ENCODE measurements at places on chromosomes 1 and 21. TPM values are rescaled to one million over a fixed set of nuclear protein-coding genes. Genes with fewer than 3 reads are reported as not detected.

The KRTAP12-2 gene
- under 0.01 TPM for total RNA-seq

GRCh38 chr1:9590945-9591668 lies 2.4 kb downstream of the TMEM201 start:
- no peak for DNase-seq

GRCh38 chr1:218298398-218298797 lies 13.3 kb downstream of the RRP15 start:
- no peak for DNase-seq

GRCh38 chr1:172554915-172555314 lies 22.0 kb downstream of the SUCO start:
- DNase-seq, result no peak

The NPL gene
- total RNA-seq, result 1.1 TPM

- DNase-seq, result peak; percentile 58
Observed at GRCh38 chr1:220786337-220787068, at the start of gene MTARC1. Gene MTARC1 (plus strand): TSS chr1:220786913. CDS start chr1:220786945, 32 bp downstream.

DNA sequence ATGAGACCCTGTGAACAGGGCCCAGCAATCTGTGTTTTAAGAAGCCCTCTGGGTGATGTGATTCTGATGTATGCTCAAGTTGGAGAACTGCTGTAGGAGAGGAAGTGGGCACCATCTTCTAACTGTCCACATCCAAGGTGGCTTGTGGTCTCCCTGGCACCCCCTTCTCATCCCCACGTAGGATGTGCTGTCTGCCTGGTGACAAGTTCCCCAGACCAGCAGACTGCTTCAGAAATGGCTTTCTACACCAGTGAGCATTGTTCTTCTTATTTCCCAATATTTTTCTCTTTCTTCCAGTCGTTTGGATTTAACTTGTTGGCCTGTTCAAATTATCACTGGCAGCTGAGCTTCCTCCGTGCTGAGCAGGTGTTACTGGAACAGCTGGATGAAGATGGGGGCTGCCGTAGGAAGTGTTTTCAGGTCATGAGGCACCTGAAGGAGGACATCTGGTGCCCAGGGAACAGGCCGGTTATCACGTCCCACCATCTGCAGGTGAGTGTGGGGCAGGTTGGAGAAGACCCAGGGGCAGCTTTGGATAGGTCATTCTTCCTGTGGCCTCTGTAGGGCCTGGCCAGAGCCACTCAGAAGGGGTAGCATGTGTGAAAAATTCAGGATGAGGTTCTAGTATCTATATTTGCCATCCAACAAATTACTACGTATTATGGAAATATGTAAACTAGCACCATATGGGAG lies 16.8 kb downstream of the MAB21L3 start:
- no peak for DNase-seq

DNA sequence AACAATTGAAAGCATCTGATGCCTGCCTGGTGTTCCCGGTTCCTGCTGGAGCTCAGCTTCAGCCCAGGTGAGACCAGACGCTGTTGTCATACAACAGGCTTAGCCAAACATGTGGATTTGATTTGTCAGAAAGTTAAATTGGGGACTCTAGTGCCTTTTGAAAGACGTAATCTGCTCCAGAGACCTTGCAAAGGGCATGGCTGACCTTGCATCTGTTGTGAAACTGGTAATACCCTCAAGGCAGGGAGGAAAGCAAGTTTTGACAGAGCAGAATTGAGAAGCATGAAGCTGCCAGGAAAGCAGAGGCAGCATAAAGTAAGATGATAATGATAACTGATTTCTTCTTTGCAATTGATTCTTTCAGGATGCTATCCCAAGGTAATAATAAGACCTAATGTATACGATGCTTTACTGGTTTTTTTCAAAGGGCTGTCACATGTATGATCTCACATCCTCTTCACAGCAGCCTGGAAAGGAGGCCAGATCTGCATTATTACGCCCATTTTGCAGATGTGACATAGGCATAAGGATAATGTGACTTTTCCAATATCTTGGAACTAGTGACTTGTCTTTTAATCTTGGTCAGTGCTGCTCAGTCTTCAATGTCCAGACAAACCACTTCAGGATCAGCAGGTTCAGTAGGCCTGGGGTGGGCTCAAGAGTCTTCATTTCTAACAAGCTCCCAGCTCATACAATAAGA lies 24.7 kb upstream of the CNN3 start:
- no peak for DNase-seq

GRCh38 chr1:155646307-155646706 lies 36.3 kb downstream of the MSTO1 start:
- DNase-seq, result no peak

DNA sequence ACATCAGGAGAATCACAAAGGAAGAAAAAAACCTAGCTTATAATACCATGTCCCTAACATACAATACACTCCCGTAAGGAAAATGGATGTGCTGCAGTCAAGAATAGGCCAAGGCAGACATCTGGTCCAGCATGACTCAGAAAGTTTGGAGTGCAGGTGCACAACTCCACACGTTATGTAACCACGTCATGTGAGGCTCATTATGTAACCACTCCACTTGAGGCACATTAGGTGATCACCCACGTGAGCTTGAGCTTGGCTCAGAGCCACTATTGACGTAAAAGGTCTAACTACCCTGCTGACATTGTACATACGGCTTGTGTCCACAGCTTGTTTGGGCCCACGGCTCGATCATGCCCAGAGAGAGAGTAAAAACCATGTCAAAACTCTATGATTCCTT lies 99.8 kb upstream of the C1orf21 start:
- no peak for DNase-seq

The C8B gene
- total RNA-seq, result not detected

DNA sequence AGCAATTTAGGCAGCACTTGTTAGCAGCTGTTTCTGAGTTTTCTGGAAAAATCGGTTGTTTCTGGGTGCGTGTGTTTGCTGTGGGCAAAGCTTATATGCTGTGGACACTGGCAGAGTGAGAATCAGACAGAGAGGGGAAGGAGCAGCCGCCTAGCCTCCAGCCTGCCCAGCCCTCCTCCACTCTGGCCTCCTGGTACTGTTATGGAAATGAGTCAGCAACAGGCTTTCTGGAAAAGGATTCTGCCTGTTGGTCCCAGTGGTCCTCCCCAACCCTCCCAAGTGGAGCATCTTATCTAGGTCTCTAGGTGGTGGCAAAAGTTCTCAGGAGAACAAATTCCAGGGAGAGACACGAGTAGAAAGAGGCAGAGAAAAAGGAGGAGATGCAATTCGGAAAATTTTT lies 42.2 kb upstream of the GOLT1A start:
- no peak for DNase-seq

The CDCA8 gene
- total RNA-seq, result 1.6 TPM

DNA sequence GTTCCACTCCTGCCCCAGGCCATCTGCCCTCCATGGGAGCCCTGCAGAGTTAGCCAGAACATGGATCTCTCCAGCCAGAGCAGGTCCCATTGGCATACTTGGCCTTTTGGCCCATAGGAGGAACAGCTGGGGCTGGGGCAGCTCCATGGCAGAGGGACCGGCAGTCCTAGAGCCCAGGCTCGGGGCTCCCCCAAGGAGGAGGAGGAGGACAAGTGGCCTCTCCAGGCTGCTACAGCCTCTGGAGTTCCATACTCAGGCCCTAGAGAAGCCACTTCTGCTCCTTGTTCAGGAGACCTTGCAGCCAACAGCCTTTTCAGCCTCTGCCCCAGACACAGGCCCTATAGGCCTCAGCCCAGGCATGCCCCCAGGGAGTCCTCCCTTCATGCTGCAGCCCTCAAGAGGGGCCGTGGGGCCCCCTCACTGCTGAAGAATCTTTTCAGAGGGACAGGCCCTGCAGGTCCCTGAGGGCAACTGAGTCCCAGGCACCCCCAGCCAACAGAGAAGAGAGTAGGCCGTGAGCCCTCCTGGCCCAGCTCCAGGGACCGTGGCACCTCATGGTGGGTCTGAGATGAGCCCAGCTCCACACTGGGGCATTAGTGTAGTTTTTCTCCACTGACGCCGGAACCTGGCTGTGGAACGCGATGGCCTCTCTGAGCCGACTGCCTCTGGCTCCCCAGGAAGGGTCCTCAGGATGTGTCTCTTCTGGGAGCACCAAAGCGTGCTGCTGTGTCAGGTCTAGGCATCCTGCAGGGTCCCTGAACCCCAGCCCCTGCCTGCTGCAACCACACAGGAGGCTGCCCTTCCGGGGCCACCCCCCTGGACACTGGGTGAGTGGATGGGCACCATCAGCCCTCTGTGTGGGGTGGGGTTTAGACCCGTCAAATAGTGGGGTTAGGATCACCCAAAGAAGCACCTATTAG lies 297.6 kb upstream of the VAMP3 start:
- DNase-seq, result no peak

DNA sequence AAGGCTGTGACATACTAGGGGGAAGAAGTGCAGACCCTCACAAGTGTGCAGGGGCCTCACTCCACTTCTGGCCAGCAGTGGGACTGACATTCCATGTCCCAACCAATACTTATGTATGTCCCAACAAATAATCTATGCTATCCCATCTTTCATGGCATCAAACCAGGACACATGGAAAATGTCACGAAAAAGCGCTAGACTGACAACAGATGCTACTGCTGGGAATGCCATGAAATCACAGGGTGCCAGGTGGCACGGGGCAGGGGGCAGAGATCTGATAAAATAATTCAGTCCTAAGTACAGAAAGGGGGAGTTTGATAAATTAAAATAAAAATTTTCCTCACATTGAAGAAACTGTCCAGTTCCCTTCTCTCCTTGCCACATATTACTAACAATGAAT lies 27.6 kb upstream of the BCAS2 start:
- no peak for DNase-seq

The OR2L8 gene
- 9.2 TPM for total RNA-seq

DNA sequence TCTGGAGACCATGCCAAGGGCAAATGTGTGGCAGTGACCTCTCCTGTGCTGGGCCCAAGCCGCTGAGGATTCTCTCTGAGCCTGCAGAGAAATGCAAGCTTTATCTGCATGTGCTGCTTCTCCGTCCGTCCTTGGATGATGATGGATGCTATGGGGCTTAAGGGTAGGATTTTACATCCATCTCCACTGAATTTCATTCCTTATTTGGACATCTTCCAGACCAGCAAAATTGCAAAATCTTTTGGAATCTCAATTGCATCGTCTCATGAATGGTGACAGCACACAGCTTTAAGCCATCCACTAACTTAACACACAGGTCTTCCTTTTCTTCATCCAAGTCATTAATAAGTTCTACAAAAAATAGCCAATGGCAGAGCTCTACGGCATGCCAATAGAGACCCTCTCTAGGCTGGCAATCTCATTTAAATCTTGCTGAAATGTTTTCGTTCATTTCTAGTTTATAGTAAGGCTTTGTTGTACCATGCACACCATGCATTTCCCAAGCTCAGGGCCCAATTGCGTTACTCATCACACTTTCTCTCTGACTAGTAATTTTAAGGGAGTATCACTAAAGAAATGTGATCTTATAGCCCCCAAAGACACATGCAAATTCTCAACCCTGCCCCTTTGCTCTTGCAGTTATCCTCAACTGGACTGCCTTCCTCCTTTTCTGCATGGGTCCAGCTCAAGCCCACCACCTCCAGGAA lies 11.1 kb downstream of the BATF3 start:
- DNase-seq, result no peak

DNA sequence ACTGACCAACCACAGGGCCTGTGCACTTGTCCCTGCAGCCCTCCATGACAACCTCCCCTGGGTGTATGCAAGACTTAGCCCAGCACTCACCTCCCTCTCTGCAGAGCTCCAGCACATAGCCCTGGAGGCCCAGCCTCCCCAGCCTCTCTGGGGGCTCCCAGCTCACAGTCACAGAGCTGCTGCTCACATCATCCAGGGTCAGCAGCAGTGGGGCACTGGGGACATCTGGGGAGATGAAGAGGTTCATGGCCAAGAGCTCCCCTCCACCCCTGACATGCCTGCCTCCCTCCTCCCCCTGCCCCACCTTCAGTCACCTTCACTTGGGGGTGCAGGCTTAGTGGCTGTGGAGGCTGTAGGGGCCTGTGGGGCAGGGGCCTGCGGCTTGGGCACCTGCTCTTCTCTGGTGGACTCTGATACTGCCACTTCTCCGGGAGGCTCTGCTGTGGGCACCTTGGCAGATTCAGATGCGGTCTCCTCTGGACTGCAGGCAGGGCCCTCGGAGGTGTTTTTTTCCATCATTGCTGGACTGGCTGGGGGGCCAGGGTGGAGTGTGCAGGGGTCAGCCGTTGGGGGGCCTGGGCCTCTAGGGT lies at the start of gene MYBPH:
TSS of gene MYBPH (minus strand) at position 590 of the 590 bp plus-strand sequence. CDS start at position 519, 71 bp downstream.
- DNase-seq, result no peak

DNA sequence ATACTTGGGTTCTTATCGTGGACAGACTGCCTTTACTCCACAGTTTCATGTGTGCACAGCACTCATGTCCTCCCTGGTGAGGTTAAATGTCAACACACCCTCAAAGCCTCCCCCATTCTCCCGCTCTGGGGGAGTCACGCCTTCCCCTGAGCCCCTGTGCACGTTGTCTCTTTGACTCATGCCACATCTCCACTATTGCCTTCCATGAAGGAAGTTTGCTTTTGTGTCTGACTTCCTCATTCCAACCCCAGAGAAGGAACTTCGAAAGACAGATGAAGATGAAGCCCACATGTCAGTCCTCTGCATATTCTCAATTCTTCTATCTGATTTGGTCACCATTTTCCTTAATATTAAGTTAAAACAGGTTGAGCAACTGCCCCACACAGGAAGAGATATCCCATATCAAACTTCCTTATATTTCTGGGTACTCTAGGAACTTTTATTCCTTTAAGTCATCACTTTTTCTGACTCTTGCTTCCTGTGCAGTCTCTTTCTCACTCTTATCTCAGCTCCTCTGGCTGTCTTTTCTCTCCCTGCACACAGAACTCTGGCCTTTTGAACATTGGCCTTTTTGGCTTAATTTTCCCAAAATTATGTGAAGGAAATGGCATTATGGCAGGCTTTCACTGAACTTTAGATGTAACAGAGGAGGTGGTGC lies 41.5 kb downstream of the C4BPA start:
- no peak for DNase-seq

- DNase-seq, result no peak
Observed at GRCh38 chr1:107362468-107363140, 221.8 kb downstream of the NTNG1 start.

- DNase-seq, result no peak
Observed at GRCh38 chr1:37793773-37794371, at the start of gene MANEAL. Gene MANEAL (plus strand): TSS chr1:37793847. CDS start chr1:37794183, 336 bp downstream.

DNA sequence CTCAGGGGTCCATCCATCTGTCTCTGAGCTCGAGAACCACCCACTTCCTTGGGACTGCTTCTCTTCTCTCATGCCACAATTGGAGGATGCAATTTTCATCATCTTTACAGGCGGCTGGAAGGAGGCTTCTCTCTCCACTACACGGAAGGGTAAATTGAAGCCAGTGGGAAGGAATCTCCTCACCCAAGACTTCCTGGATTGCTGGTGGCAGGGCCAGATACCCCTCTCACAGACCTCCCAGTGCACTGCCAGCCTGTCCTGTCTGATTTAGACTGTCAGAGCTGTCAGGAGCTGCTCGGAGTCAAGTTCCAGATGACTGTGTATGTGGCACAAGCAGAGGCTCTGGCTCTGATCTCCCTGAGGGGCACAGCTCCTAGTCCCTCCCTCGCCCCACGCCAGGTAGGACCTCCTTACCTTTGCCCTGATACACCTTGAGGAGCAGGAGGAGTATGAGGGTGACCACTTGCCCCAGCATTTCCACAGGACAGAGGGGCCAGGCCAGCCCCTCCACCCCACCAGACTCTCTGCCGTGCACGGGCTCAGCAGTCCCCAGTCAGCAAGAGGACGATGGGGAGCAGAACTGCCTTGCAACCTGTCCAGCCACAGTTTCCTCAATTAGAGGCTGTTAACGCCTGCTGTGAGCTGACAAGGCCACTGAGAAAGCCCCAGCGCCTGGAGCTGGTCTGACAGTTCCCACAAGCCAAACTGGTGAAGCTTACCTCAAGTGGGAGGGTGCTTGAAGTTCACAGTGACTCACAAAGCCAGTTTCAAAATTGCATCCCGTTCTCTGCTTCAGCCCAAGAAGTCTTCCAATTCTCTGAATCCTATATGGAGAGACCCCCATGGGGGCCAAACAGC lies at the start of gene CD244:
TSS of gene CD244 (minus strand) at position 685 of the 858 bp plus-strand sequence. CDS start at position 475, 210 bp downstream.
- no peak for DNase-seq
